ENCODE measurements at places on chromosomes 1 and 21.

DNA sequence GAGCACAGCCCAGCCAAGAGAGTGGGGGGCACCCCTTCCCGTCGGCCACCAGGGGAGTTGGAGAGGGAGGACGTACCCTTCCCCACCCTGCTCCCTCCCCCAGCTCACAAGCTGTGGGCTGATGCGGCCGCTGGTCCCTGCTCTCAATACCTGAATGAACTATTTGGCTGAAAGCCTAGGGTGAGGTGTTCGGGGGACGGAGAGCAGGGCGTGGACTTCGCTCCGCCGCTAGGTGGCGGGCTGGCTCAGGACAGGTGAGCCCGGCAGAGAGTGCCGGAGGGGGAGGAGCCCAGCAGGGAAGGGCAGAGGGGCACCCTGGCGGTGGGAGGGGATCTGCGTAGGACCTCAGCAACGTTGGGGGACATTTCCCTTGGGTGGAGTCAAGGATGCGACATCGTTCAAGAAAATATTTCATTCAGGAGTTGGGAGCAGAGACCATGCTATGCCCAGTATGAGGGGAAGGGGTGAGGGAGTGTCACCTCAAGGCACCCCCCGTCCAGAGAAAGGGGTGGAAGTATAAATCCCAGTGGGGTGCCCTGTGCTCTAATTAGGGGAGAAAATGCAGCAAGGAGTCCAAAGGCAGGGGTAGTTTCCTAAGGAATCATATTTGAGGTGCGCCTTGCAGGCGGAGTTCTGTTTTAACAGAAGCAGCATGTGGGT, 12.0 kb upstream of the RHBG start:
- no peak for DNase-seq

DNA sequence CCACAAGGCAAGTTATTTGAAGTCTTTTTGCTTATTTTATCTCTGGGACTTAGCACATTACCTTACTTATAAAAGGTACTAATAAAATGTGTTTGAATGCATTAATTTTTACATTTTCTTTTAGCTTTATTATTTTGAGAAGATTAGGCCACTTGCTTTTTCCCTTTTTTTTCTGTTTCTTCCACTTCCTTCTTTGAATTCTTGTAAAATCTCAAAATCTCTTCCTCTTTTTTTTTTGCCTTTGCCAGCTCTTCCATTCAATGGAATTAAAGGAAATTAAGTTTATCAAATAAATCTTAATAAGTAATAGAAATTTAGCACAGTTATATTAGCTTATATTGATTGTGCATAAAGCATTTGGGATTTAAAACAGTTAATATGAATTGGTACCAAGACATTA, 260.9 kb downstream of the SRGAP2C start:
- no peak for DNase-seq

DNA sequence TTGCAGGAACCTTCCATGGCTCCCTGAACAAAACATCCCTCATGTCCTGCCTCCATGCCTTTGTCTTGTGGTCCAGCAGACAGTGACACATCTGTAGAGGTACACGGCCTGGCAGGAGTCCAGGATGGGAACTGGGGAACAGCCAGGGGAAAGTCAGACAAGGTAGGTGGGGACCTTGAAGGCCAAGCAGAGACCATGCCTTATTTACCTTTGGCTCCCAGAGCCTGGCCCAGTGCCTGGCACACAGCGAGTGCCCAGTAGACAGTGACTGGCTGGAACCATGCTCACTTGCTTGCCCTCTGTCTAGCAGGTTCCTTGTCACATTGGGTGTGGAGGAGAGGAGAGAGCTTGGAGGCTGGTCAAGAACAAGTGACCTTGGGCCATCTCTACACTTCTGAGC, 81.0 kb downstream of the BCAR3 start:
- DNase-seq: no peak

DNA sequence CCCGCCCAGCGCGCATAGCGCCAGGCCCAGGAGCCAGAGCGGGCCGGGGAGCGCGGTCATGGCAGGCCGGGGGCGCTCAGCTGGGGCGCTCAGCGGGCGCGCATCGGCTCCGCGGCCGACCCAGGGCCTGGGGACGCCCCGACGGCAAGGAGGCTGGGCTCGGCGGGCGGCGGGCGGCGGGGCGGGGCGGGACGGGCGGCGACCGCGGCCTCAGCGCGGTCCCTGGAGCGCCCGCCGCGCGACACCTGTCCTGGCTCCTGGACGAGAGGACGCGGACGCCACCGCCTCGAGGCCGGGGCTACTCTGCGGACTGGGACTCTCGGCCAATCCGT, 273 bp downstream of the BMP8B start:
- no peak for DNase-seq

DNA sequence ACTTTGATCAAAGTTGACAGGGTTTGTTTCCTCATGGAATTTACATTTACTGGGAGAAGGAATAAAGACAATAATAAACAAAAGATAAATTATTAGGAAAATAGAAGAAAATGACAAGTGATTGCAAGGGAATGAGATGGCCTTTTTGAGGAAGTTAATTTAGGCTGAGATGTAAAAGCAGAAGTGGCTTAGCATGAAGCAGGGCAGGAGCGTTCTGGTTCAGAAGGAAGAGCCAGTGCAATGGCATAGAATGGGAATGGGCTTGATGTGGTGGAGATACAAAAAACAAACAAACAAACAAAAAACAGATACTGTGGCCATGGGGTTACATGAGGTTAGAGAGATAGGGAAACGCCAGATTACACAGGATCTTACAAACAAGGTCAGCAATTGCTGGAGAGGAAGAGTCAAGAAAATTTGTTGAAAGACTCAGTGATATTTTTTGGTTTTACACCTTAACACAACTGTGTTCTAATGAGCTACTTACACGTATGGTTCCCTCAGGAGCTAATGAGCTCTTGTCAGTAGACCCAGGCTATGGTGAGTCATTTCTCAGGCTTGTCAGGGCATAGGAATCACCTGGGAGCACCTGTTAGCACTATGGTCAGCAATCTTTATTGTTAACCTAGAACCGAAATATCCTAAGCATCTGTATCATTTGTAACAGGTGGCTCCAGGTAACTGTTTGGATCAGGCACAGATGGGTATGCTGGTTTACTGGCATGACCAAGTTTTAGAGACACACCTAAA, 8.7 kb upstream of the CADM3 start:
- no peak for DNase-seq

DNA sequence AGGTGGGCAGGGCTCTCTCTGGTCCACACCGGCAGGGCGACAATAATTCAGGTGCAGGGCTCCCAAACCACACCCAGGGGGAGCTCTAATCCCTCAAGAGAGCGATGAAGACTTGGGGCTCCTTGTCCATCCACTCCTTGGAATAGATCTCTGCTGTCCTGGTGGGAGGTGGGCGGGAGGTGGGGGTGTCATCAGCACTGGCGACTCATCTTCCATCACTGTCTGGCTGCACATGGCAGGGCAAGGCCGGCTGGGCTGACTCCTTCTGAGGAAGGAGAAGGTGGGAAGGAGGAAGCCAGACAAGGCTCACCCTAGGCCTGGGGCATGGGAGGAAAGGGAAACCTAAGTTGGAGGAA, 29.3 kb downstream of the TNNT2 start:
- DNase-seq: no peak

DNA sequence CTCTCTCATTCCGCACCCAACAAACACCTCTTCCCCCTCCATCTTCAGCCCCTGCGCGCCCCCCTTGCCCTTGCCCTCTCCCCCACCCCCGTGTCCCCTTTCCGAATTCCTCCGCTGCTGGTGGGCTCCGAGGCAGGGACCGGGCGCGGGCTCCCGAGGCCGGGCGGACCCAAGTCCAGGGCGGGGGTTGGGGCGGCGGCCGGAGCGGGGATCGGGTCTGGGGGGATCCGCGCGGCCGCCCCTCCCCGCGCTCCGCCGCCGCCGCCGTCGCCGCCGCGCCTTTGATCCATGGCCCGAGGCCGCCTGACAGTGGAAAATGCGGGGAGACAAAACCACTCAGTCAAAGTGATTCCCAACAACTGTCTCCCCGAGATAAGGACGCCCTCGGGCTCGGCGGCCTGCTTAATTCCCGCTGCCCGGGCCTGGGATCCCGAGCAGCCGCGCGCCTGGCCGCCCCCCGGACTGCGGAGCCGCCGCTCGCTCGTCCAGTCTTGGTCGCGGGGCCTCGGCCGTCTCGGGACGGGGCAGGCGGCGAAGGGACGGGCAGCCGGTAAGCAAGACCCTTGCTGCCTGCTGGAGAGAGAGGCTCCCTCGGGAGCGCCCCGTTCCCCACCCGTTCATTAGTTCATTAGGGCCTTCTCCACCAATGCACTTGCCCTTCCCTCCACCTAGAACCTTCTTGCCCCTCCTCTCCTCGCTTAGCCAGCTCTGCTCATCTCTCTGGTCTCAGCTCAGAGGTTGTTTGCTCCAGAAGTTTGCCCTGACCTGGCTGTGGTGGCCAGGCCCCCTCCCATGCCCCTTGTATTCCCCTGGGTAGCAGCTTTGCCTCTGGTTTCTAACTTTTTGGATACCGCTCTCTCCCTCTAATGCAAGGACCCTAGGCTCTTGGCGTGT, 86.4 kb downstream of the PAX7 start:
- no peak for DNase-seq

DNA sequence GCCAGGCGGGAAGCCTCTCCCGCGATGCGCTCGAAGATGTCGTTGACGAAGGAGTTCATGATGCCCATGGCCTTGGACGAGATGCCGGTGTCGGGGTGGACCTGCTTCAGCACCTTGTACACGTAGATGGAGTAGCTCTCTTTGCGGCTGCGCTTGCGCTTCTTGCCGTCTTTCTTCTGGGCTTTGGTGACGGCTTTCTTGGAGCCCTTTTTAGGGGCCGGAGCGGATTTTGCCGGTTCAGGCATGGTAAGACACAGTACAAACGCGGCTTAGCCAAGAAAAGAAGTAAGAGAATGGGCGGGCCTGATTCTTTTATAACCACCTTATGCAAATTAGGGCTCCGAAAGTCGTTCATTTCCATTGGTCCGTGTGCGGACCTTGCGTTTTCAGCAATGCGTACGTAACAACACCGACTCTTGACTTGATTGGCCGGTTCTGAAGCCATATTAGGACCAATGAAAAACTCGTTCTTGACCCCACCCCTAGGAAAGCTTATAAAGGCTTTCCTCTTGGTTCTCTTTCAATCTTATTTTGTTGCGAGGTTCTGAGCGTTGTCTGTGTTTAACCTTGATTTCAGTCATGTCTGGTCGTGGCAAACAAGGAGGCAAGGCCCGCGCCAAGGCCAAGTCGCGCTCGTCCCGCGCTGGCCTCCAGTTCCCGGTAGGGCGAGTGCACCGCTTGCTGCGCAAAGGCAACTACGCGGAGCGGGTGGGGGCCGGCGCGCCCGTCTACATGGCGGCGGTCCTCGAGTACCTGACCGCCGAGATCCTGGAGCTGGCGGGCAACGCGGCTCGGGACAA, 12.8 kb upstream of the BOLA1 start:
- peak; percentile 69 for DNase-seq

GRCh38 chr21:41839387-41840000, 39.6 kb downstream of the PRDM15 start:
- DNase-seq: no peak

- DNase-seq: no peak
These were observed 25.9 kb downstream of the IVNS1ABP start for GRCh38 chr1:185291159-185291558.

- no peak for DNase-seq
These were observed 8.3 kb upstream of the ZNF669 start for GRCh38 chr1:247112479-247112781.

- DNase-seq: no peak
These were observed 1.7 kb upstream of the GLIS1 start for GRCh38 chr1:53740621-53741105.

DNA sequence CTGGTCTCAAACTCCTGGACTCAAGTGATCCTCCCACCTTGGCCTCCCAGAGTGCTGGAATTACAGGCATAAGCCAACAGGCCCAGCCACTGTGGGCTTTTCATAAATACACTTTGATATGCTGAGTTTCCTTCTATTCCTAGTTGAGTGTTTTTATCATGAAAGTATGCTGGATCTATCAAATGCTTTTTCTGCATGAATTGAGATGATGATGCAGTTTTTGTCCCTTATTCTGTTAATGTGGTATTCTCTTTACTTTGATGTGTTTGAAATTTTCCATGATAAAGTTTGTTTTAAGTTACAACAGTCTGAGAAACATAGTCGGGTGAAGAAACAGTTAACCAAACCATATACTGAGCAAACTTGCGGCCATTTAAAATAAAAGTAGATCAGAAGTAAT, 24.1 kb downstream of the RNF115 start:
- no peak for DNase-seq

- no peak for DNase-seq
These were observed 1327.0 kb downstream of the BRINP3 start for GRCh38 chr1:189150624-189151023.

DNA sequence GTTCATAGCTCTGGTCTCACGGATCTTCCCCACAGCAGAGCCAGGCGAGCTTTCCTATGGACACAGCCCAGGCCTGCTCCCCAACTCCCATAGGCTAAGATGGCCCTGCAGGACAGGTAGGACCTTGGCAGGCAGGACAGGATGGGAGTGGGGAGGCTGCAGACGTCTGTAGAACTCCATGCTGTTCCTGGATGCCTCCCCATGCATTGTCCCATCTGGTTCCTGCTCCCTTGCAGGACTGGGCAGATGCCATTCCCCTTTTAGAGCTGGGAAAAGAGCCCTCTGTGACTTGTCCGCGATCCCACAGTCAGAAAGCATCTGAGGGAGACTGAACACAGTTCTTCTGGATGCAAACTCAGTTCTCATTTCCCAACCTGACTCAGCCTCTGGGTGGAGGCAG, 71.9 kb upstream of the ATP5PO start:
- no peak for DNase-seq

- no peak for DNase-seq
These were observed 30.7 kb downstream of the HSPG2 start for GRCh38 chr1:21906173-21907078.

GRCh38 chr1:4532656-4533055, 121.8 kb upstream of the AJAP1 start:
- no peak for DNase-seq

DNA sequence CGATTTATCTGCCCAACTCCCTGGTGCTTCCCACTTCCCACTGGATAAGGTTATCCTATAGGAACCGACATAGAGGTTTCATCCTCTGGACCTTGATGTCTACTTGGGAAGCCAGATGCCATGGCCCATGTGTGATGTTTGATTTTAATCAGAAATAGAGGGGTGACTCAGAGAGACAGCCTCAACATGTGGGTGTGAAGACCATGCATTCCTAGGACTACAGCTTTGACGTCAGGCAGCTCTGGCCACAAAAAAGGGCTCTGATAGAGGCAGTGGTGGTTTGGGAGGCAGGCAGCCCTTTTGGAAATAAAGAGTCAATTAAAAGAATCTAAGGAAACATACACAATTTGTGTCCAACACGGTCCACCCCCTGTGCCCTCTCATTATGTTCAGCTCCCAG, 5.2 kb upstream of the SH2D2A start:
- peak; percentile 32 for DNase-seq

DNA sequence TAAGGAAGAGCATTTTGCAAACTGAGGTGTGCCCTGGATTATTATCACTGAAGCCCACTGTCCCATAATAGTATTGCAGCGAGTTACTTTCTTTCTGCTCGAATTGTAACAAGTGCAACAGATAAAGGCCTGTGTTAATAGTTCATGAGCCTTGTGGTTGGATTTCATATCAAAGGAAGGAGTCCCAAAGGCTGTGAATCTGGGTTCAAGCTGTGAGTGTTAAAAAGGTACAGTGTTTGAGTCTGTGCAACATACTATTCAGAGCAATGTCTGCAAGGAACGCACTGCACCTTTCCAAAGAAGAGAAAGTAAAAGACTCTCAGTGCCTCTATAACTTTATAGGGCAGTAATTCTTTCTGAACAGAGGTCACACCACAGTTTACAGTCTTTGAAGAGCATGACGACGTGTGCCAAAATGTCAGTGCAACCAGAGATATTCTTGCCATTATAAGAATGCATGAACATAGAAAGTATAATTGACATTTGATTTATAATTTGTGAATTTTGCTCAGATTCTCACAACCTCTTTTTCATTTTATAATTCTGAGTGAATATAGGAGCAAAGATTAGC, 79.1 kb downstream of the CDC7 start:
- no peak for DNase-seq

Measured in stimulated activated CD8-positive, alpha-beta memory T cell treated with anti-CD3 and anti-CD28 coated beads, Interleukin-4, amount 100 ng/mL, for 4 hours (primary cell).